ENCODE measurements at places on chromosomes 1 and 21. TPM values are rescaled to one million over a fixed set of nuclear protein-coding genes. Genes with fewer than 3 reads are reported as not detected.

- no peak for ATAC-seq
Observed at GRCh38 chr1:150563340-150564038, 14.3 kb downstream of the ADAMTSL4 start.

GRCh38 chr1:5936126-5936525 is 56.1 kb downstream of the NPHP4 start:
- ATAC-seq = no peak

GRCh38 chr1:155904261-155904660 is 6.9 kb downstream of the RIT1 start:
- no peak for ATAC-seq

DNA sequence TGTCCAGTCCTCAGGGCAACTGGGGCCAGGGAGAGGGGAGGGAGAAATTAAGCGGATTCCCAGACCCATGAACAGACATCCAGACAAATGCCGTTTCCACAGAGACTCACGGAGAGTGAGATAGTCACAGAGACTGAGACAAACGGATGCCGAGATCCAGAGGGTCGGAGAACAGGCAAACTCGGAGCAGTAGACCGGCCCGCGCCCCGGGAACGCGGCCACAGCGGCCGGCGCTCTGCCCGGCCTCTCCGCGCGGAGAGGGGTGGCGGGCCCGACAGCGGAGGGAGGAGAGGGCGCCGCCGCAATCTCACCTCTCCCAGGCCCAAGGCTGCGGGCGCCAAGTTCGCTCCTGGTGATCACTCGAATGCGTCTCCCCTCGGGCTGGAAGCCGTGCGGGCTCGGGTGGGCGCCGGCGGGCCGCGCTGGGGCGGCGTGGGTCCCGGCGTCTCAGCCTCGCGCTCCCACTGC is 831 bp upstream of the FOXD2 start:
- ATAC-seq = peak; percentile 7

GRCh38 chr1:3968851-3969250 is 68.8 kb upstream of the C1orf174 start:
- ATAC-seq = no peak

DNA sequence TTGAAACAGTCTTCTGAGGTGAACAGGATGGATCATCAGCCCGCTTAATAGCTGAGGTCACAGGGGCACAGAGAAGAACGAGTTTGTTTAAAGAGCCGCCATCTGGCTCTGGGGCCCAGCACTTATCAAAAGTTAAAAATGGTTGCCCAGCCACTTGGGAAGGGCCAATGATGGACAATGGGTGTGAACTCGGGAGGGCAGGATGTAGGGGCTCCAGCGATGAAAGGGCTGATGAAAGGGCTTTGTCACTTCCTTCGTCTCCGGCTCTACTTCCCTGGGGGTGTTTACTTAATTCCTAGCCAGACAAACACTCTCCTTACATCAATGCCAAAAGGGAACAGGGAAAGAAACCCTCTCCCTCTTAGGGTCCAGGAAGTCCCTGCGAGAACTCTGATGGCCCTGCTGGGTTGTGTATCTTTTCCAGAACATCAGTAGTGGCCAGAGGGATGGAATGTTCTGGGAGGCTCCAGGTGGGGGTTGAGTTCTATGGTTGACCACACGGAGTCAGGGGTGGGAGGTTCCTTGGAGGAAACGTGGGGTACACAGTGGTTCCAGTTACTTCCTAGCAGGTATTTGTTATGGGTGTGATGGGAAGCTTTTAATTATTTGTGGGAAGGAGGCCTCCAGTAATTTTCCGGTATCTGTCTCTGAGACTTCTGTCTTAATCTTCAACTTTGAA is 9.0 kb upstream of the ABCG1 start:
- ATAC-seq = peak; percentile 7

DNA sequence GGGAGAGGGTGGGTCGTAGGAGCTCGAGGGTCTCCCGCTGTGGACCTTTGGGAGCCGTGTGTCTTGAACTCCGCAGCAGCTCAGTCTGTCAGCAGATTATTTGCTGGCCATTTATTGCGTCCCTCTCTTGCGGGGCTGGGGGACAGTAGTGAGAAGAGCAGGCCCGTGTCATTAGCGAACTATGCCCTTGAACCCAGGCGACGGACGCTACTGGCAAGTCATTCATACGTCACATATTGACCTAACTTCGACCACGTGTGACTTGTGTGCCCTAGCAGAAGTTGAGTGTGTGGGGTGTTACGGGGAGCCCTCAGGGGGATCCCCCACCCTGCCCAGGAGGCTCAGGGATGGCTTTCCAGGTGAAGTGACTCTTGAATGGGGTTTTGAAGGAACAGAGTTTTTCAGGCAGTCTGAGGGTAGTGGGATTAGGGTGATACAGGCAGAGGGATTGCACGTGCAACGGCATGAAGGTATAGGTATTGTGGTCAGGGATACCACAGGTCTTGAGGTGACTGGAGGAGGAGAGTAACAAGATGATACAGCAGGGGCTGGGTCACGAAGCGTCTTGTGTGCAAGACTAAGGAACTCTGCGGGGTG is 13.0 kb downstream of the RCC1 start:
- no peak for ATAC-seq

DNA sequence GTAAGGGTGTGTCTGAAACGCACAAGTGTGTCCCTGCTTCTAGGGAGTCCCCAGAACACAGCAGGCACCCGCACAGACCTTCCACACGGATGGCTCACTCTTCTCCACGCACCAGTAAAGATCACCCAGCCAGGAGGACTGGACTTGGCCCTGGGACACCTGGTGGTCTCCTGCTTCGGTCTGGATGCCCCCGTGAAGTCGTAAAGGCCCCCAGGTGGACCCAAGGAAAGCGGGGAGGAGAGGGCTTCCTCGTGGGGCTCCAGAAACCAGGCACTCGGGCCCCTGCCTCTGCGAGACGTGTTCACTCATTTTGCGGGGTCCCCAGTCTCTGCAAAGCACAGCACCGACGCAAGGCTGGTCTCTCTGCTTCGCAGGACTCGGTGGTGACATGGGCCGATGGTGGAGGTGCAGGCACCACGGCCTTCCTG is 20.2 kb upstream of the COL6A2 start:
- no peak for ATAC-seq

GRCh38 chr21:41195311-41195710 is 27.4 kb downstream of the BACE2 start:
- ATAC-seq = no peak

- ATAC-seq = no peak
Observed at GRCh38 chr1:156929596-156930238, 9.3 kb downstream of the LRRC71 start.

DNA sequence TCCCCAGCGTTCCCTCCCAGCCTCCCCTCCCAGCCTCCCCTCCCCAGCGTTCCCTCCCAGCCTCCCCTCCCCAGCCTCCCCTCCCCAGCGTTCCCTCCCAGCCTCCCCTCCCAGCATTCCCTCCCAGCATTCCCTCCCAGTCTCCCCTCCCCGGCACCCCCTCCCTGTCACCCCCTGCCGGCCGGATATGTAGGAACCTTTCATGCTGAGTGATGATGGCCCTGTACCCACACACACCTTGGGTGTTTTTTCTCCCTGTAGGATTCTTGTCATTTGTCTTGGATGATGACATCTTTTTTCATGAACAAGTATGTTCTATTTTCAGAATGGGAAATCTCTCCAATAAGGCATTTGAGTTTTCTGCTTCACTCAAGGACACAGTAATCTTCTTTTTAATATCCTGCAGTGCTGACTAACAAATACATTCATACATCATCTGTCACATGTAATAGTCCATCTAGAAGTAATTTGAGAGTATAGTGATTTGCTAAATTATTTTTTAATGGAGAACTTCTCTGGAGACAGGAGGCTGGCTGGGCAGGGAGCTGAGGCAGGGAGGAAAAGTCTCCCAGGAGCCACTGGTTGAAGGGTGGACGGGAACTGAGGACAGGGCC is 19.5 kb downstream of the FTCD start:
- ATAC-seq = no peak

GRCh38 chr21:45355573-45355972 is 49.4 kb upstream of the COL18A1 start:
- ATAC-seq = no peak

DNA sequence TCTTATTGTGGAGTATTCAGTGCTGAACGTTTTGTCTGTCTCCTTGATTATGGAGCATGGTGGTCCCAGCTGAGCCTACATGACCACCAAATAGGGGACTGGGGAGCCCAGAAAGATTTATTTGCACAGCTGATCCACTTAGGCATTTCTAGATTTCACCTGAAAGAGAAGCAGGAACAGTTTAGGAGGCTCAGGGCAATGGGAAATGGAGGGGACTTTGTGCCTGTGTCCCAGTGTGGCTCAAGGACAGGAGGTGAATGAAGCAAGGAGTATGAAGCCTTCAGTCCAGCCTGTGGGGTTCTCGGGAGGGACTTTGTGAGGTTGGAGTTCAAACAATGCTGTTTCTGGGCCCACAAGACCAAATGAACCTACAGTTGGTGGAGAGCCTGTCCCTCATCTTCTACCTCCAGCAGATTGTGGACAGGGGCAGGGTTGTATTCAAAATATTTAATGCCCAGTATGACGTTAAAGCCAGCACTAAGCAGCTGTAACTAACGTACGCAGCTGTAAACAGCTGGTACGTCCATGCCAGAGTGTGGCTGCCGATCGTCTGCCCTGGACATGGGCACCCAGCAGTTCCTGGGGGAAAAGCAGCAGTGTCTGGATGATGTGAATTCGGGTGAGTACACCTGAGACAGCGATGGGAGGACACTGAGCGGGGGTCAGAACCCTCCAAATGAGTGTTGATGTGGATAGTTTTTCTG is 164.9 kb upstream of the RAB4A start:
- no peak for ATAC-seq

GRCh38 chr1:151815716-151816327 is 10.6 kb upstream of the LINGO4 start:
- no peak for ATAC-seq

DNA sequence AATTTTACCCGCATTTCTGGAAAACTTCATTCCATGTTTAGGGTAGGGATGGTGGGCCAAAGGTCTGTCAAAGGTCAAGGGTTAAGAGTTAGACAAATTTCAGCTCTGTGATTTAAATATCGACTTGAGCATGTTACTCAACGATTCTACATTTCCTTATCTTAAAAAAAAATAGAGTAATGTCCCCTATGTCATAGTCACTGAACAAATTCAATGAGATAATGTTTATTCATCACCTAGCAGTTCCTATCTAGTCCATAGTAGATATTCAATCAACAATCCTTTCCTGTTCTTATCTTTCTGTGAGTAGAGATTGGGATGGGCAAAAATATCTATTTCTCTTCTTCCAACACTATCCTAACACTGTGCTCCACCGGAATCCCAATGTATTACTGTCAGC is 1.1 kb upstream of the DYNLT5 start:
- no peak for ATAC-seq

DNA sequence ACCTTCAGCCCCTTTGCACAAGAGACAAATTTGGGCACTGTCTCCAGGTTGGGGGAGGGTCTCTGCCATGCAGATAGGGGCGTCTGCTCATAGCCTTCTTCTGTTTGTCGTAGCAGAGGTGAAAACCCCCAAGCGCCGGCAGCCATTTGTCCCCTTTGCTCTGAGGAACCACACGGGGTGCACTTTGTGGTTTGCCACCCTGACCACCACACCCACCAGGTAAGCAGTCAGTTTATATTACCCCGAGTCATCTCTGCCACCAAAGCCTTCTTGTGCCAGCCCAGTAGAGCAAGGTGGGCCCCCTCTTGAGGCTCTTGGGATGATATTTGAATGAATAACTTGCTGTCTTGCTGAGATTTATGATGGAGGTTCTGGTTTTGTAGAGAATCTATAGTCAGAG is 111.8 kb downstream of the VPS13D start:
- ATAC-seq = no peak

DNA sequence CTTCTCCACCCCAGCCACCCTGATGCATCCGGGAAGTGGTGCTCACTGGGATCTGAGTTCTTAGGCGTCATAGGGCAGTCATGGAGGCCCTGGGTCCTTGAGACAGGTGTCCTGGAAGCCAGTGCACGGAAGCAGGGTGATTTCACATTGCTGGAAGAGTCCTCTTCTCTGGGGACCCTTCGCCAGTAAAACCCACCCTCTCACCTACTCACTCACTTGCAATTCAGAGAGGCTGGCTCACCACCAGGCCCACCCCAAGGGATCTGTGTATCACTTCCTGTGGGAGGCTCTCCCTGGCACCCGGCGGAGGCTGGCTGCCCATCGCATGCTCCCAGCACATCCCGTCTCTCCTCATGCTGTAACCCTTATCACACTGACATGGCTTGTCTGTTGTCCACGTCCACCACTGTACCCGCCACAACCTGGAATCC is 40.2 kb upstream of the EPS8L3 start:
- no peak for ATAC-seq

- ATAC-seq = no peak
Observed at GRCh38 chr1:90851711-90852050, 134.6 kb upstream of the BARHL2 start.

GRCh38 chr1:160981584-160982411 is 27.2 kb upstream of the ITLN2 start:
- peak; percentile 78 for ATAC-seq

- ATAC-seq = no peak
Observed at GRCh38 chr1:18644973-18645746, 14.5 kb downstream of the PAX7 start.

DNA sequence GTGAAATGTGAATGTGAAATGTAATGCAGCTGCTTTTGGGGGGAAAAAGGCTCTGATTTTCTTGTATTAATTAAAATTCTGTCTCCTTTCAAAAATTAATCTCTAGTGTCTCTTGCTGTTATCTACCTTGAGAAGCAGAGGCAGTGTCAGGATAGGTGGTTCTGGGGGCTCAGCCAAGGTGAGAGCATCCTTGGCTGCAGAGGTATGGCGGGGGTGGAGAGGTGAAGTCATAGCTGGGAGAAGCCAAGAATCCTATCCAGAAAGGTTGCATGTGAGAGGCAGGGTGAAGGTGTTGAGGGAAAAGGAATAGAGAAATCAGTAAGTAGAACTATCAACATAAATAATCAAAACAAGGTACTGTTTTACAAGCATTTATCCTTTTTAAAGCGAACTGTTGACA is 181.2 kb downstream of the CACNA1E start:
- no peak for ATAC-seq

GRCh38 chr1:6448749-6449631 is 17.0 kb downstream of the TNFRSF25 start:
- peak; percentile 52 for ATAC-seq

GRCh38 chr1:150895618-150896017 is 8.7 kb downstream of the CTXND2 start:
- no peak for ATAC-seq

EFNA3 gene
- total RNA-seq = 36.9 TPM

ACKR1 gene
- total RNA-seq = 6.0 TPM

SERTAD4 gene
- 6.4 TPM for total RNA-seq

UBXN10 gene
- total RNA-seq = 18.6 TPM

JTB gene
- total RNA-seq = 88.0 TPM

COL9A2 gene
- 1.4 TPM for total RNA-seq

PAFAH2 gene
- 5.7 TPM for total RNA-seq

CD52 gene
- 0.76 TPM for total RNA-seq

SPRR3 gene
- not detected for total RNA-seq

FCAMR gene
- total RNA-seq = not detected

FCER1G gene
- total RNA-seq = not detected

GNG4 gene
- total RNA-seq = 43.6 TPM

SELENBP1 gene
- 15.8 TPM for total RNA-seq

TDRD5 gene
- total RNA-seq = 0.17 TPM

MAP3K7CL gene
- total RNA-seq = 0.34 TPM

CLCA4 gene
- 0.36 TPM for total RNA-seq
